NCI-H1436 (cell line): ENCODE measurements at places on chromosomes 16 and 17.

- no peak for DNase-seq
Observed at GRCh38 chr16:29925105-29925756, 795 bp downstream of the KCTD13 start.

GRCh38 chr17:2176499-2177169 lies 121.7 kb downstream of the HIC1 start:
- DNase-seq: no peak

DNA sequence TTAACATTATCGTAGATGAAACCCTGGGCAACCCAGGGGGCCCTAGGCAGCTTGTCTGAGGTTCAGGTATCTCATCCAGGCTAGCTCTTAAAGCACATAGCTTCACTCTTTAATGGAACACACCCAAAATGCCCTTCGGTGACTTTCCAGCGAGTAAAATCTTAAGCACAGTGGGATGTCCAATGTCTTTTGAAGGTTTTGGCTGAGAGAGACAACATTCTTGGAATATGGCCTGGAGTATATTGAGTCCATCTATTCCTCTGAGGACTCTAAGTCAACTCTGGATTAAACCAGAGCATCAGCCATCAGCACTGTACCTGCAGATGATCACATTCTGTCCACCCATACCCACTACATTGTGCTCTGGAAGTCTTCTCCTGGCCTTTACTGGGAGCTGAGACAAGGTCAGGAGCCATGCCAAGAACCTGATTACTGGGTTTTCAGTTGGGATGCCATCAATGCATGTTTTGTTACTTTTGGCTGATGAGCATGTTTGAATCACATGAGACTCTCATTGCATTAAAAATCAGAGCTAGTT lies 63.4 kb upstream of the CDH11 start:
- no peak for DNase-seq

DNA sequence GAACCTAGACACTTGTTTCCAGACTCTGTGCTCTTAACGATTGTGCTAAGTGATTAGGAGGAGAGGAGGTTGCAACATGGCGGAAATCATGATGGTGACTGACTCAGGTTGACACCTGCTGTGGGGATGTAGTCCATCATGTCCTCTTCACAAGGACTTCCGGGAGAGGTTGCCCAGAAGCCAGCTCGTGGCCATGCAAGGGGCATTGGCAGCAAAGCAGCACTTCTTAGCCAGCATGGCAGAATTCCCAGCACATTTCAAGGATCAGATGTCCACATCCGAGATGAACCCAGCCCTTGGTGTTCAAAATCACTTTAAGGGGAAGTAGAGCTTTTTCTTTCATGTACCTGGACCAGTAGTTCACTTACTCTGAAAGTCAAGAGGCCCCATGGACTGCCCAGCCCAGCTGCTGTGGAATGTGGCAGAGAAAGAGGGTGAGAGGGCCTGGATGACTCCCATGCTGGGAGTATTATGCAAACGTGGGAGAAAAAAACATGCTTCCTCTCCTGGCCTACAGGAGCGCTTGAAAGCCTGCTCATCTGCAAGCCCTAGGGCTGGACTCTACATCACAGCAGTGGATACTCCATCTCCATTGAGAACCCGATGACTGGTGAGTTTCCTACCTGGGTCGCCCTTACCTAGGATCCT lies 65.5 kb downstream of the IRX6 start:
- no peak for DNase-seq

GRCh38 chr16:29318037-29318436 lies 88.5 kb downstream of the NPIPB11 start:
- no peak for DNase-seq

DNA sequence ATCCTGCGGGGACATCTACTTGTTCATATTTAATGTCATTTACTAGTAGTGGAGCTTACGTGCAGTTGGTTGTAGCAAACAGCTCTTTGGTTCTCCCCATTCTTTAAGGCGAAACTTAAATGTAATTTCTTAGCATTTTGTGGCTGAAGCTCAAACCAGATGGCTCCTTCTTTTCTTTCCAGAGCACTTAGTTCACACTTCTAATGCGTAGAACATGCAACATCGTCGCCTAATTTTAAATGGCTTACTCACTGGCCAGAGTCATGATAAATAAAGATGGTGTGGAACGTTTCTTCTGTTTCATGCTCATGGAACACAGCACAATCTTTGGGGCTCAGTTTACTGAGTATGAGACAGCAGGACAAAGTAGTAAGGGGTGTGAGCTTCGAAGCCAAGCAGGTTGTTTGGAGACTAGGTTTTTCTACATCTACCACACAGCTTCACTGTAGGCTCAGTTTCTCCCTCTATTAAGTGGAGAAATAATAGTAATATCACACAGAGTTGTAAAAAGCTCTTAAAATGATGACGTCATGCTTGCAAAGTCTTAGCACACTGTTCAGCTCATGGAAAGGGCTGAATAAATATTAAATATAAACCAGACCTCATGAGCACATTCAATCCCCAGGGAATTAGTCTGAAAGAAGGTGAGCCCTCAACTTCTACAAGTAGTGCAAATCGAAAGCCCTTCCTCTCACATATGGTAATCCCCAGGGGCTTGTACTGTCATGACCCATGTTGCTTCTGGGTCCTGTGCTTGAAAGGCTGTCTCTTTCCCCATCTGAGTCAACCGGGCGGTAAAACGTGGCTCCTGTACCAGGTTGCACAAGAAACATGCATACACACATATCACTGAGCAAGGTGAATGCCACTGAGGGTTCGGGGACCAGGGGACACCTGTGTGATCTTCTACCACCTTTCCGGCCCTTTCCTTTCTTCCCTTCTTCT lies 384.3 kb downstream of the CDH13 start:
- DNase-seq: no peak

DNA sequence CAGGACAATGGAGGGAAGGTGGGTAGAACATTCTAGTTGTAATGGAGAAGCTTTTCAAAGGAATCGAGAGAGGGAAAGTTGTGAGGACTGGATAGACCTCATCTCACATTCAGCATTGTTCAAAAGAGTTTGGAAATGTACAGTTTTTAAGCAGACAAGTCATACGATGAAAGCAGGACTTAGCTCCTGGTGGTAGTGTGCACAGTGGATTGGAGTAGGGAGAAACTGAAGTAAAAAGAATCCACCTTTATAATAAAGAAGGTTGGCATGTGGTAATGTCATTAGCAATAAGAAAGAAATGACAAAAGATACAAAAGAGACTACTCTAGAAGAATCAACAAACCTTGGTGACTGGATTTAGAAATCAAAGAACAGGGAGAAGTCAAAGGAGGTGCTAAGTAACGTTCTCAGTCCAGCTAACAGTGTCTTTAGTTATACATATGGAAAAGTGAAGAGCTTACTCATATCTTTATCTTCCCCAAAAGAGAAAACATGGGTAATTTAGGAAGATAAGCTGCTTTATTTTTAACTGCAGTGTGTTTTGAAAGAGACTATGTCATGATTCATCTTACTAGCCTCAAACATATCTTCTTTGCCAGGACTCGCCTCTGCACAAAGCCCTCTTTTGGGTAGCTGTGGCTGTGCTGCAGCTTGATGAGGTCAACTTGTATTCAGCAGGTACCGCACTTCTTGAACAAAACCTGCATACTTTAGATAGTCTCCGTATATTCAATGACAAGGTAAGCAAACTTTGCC lies 18.7 kb upstream of the EVI2A start:
- no peak for DNase-seq

GRCh38 chr17:7897090-7897489 lies 8.5 kb downstream of the CHD3 start:
- DNase-seq: no peak

GRCh38 chr16:56263711-56264608 lies 72.7 kb downstream of the GNAO1 start:
- DNase-seq: no peak

GRCh38 chr16:60674241-60674640 lies 1362.0 kb downstream of the CDH8 start:
- no peak for DNase-seq

DNA sequence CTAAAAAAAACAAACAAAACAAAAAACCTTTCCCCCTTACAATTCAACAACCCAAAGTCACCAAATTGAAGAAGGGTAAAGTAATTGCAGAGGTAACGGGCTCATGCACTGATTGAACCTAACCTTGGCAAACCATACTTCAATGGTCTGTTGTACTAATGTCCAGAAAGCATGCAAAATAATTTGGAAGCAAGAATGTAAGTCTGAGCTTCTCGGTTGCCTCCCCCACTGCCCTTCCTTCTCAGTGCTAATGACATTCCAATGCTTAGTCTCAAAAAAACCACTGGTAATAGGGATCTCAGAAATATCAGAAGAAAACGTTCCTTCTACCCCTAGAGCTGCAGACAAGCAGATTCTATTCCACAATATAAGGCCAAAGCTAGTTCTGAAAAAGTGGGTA lies 15.8 kb downstream of the KRABD2 start:
- DNase-seq: no peak

GRCh38 chr17:78395155-78395554 lies 16.7 kb downstream of the PGS1 start:
- no peak for DNase-seq

- DNase-seq: no peak
Observed at GRCh38 chr17:35011671-35012216, 31.4 kb downstream of the LIG3 start.

GRCh38 chr17:75917141-75917916 lies 12.6 kb upstream of the MRPL38 start:
- no peak for DNase-seq

- no peak for DNase-seq
Observed at GRCh38 chr16:17804857-17805256, 334.1 kb upstream of the XYLT1 start.

- peak; percentile 47 for DNase-seq
Observed at GRCh38 chr16:68744744-68745280, 7.7 kb downstream of the CDH1 start.

DNA sequence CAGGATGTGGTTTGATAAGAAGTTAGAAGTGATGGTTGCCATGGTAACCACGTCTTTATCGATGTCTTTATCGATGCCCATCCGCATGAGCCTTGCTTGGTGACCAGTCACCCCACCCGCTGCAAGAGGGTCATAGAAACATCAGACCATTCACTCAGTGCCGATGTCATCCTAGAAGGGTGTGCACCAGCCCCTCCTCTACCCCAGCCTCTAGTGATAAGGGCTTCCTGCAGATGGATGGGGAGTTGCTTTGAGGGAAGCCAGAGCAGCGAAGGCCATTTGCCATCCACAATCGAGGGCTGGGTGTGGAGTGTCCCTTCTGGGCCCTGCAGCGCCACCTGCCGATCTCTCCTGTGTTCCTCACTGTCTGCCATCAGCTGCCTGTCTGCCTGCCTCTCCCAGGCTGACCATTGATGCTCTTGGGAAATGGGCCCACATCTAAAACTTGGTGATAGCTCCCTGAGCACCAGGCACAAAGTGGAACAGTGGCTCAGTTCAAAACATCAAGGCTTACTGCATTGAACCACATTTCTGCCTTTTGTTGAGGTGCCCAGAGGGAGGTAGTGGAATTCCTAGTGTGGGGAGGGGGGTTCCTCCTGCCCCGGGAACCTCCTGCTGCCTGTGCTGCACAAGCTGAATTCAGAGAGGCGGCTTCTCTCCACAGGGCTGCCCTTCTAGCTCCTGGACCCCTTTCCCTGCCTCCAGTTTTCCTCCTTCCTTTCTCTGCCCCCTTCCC lies 8.9 kb downstream of the CALB2 start:
- DNase-seq: peak; percentile 25

DNA sequence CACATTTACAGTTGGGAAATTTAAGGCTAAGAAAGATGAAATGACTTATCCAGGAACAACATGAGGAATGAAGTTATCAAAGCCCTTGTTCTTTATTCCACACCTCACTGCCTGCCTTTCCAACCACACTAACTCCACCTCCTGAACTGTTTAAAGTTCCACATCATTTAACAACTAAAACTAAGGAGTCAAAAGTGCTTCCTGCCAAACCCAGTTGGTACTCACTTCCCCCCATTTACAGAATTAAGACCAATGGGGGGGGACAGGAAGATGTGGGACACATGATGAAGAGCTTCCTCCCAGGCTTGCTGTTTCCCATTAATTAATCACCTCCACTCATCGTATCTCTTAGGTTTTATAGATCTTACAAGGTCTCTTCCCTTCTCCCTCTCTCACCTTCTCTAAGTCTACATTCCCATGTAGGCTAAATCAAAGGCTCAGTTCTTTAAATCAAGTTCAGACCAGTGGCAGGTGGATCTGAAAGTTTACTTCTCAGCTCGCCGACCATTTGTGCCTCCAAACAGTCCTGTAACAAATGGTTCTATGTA lies 19.2 kb upstream of the TMEM101 start:
- no peak for DNase-seq

DNA sequence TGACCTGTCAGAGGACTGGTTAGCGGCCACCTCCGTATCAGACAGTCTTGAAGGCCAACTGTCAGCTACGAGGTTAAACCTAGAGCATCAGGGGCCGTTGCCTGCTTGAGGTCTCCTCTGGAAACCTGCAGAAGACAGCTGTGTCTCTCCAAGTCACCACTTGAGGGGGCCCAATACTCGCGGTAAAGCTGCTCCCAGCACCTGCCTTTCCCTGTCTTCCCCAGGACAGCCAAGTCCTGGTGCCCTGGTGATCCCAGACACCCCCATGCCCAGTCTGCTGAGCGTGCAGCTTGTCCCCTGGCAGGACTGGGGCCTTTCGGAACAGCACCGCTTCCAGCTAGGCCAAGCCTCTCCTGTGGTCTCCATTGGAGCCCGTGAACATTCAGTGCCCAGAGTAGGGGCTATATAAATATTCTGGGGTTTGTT lies 80.1 kb downstream of the DNAH17 start:
- DNase-seq: peak; percentile 76

DNA sequence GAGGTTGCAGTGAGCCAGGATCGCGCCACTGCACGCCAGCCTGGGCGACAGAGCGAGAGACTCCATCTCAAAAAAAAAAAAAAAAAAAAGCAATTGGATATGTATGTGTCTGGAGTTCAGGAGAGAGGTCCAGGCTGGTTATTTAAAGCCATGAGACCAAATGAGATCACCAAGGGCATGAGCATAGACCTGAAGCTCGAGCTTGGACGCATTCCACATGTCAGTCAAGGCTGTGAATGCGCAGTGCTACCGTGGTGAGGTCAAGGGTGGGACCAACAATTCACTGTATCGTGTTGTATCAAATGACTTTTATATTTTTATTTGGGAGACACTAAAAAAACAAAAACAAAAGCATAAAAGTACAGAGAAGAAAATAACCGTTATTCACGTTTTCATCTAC lies 29.1 kb upstream of the SPNS2 start:
- no peak for DNase-seq

GRCh38 chr16:55248058-55248457 lies 75.9 kb upstream of the IRX6 start:
- DNase-seq: no peak

GRCh38 chr17:63644846-63645245 lies 22.6 kb downstream of the MAP3K3 start:
- no peak for DNase-seq
